ENCODE measurements at places on chromosomes 16 and 17. TPM values are rescaled to one million over a fixed set of nuclear protein-coding genes. Genes with fewer than 3 reads are reported as not detected.

GRCh38 chr16:80027007-80027965, 426.7 kb upstream of the MAF start:
- DNase-seq: peak; percentile 71

GRCh38 chr16:27566417-27566816, 16.5 kb downstream of the KATNIP start:
- DNase-seq: no peak

Gene NOD2
- polyA plus RNA-seq: 0.07 TPM

DNA sequence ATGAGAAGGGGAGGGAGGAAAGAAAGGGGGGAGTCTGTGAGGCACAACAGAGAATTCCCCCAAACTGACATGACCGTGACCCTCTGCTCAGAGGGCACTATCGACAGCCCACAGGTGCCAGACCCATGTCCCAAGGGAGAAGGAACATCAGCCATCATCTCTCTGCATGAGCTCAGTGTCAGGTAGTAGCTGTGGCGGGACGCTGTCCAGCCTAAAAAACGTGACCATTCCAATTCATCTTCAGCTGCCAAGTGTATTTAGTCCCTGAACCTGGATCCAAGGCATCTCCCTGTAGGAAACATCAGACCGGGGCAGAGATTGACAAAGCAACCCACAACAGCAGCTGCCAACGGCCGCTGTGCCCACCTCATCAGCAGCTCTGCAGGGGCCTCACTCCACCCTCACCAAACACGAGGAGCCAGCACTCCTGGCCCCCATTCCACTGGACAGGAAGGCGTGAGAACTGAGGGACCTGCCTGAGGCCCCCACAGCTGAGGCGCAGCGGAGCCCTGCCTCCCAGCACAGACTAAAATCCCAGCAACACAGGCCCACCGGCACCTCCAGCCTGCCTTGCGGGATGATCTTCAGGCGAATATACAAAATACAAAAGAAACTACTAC, 8.6 kb downstream of the TAF1C start:
- no peak for DNase-seq

Measured in endothelial cell of umbilical vein (primary cell).